ENCODE measurements at places on chromosomes 3 and 15.

- DNase-seq = no peak
Observed at GRCh38 chr3:193947596-193947995, 188.4 kb upstream of the HES1 start.

DNA sequence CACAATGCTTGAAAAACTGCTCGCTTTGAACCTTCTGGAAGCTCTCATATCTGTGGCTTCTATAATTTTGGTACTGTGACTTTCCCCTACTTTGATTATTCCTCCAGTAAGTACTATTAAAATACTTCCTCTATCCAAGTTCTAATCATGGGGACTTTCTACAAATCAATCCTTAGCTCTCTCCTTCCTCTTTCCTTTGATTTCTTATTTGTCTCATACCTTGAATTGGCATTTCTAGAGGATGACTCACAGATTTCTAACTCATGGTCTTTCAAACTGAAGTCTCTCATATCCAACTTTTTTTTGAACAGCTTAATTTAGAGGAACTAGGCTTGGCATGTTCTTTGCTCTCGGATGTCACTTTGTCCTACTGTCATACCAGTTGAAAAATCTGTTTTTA is 241.8 kb downstream of the TBC1D5 start:
- DNase-seq = peak; percentile 38

- no peak for DNase-seq
Observed at GRCh38 chr15:91146728-91147127, 46.7 kb downstream of the SV2B start.

- DNase-seq = no peak
Observed at GRCh38 chr3:14440168-14440518, 37.7 kb downstream of the SLC6A6 start.

DNA sequence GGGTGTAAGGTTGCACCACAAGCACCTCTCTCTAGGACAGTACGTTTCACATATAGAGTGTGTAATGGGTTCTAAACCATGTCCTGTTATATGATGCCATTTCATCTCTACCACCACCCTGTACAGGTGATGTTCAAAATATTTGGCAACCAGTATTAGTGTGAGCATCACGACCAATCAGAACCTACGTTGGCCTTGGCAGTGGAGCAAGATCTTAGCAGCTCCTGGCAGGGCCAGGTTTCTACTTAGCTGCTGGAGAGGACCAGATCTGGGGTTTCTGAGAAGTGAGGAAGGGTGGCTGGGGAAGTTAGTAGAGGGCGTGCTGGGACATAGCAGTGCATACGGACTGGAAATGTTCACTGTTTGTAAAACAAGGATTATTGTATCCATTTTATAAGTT is 23.1 kb upstream of the MITF start:
- peak; percentile 16 for DNase-seq

DNA sequence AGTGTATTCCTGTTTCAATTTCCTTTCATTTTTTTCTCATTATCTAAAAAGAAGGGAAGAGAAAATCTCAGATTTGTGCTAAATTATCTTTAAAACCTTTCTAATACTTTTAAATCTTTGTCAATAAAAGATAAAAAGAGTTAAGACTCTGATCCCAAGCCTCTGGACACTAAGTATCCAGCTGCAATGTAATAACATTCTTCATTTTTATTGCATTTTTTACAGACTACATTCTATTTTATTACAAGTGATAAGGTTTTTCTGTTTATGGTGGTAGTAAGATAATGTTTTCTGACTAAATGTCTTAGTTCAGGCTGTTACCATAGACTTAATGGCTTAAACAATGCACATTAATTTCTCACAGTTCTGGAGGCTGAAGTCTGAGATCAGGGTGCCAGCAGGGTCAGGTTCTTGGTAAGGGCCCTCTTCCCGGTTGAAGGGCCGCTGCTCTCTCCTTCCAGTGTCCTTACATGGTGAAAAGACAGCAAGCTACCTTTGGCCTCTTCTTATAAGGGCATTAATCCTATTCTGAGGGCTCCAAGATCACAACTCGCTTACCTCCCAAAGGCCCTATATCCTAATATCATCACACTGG is 19.7 kb downstream of the KCNAB1 start:
- DNase-seq = no peak

- DNase-seq = peak; percentile 86
Observed at GRCh38 chr3:115245438-115245837, 98.3 kb upstream of the ZBTB20 start.

GRCh38 chr15:77670558-77671361 is 38.0 kb upstream of the LINGO1 start:
- no peak for DNase-seq

GRCh38 chr15:75201616-75202250 is at the start of gene C15orf39:
Gene C15orf39, plus strand, starts transcription at chr15:75201882. Its CDS starts 4,167 bp downstream, at chr15:75206049.
- peak; percentile 64 for DNase-seq

DNA sequence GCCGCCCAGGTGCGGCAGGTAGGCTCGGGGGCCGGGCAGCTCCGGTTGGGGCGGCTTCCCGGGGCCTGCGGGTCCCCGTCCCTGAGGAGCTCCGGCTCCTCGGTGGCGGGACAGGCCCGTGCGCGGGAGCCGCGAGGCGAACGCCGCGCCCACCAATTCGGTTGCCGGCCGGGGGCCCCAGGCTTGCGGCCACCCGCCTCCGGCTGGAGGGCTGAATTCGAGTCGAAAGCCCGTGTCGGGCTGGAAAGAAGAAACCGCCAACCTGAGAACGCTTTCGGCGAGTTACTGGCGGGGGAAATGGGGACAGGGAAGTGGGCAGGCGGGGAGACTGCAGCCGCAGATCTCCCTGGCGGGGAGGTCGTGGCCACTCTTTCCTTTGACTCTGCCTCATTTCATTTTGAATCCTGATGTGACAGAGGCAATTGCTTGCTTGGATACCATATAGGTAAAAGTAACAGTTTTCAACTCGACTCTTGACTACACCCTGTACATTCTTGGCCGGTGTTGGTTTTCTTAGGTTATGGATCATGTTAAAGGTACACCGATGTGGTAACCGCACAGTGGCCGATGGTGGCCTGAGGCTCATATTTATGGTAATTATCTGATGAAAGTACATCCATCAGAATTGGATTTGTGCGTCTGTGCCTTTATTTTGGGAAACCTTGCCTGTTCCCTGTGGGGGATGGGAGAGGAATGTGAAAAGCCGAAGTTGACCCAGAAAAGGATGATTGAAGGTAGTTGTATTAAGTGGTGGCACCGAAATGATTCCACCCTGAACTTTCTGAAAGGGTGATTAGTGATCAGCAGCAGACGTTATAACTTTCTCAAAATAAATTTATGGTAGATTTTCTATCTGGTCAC is 1.7 kb downstream of the B3GNT5 start:
- DNase-seq = peak; percentile 22

DNA sequence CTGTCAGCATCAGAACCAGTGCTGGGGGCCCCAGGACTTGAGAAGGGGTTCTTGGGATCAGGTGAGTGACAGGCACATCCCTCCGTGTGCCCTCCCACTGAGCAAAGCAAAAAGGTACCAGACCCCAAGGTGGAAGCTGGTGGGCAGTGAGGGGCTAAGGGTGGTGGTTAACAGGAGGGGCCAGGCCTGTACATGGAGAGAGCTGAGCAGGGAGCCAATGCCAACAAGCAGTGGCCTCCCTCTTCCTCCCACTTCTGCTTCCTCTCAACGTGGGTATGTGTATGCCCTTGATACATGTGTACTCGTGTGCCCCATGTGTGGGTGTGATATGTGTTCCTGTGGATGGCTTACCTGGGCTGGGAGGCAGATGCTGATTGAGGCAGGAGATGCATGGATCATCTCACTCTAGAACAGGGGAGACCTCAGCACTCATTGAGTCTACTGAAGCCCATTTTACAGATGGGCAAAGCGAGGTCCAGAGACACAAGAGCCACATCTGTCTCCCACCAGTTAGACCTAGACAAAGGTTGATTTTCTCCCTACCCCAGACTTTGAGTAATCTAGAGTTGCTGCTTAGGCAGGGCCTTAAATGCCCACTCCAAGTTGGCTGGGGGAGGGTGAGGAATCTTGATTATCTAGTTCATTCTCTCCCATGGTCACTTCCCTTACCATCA is 945 bp downstream of the VIPR1 start:
- DNase-seq = no peak

DNA sequence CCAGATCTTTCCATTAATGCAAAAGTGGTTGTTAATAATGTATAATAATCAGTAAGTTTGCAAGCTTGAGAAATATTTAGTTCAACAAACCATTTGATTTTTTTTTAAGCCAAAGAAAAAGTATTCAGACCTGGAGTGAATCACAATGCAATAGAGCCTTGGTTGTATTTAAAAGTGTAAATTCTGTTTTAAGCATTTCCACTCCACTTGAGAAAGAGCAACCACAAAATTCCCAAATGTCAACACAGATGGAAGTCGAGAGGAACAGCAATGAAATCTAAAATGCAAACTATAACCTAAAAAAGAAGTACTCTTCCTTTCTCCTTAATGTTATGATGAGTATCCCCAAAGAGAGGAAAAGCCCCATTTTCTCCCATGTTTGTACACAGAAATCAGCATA is 20.2 kb downstream of the GBE1 start:
- DNase-seq = peak; percentile 55

- peak; percentile 65 for DNase-seq
Observed at GRCh38 chr3:10189557-10190354, 25.0 kb downstream of the IRAK2 start.

DNA sequence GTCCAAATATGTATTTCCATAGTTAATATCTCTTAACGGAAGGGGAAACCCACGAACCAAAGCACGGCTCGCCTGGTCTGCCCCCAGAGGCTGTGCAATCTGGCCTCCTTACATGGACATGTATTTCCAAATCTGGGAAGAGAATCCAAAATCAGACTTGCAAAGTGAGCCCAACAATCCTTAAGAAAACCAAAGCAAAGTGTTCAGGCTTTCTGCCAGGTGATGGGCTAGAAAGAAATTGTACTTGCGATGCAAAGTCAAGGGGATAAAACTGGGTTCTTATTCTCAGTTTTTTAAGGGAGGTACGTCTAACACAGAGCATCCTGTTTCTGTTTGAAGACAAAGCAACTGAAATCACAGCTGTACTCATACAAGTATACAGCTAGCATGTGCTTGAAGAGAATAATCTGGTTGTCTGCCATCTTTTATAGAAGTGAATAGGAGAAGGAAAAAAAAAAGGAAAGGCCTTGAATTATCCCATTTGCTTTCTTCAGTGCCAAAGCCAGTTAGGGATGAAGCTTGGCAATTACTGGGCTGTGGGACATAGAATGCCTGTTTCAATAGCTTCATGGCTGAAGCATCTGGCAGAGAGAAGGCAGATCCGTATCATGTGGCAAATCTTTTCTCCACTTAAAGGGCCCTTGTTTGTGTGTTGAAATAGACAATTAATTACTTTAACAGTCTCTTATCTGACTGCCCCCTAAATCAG is 48.4 kb downstream of the LRIG1 start:
- DNase-seq = no peak

DNA sequence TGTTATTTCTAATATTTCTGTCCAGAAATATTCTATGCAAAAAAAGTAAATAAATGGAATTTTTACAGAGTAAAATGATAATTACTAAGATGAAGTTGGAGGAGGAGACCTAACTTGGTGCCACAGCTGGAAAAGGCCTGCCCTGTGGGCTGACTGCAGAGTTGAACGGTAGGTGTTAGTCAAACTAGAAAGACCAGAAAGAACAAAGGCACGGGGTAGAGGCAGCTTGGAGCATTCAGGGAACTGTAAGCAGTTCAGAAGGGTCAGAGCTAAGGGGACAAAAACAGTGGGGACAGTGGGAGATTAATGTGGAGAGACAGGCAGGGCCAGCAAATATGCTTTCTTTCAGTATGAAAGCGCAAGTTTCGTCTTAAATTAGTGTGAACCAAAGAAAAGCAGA is 39.3 kb upstream of the PTPRG start:
- DNase-seq = no peak

- no peak for DNase-seq
Observed at GRCh38 chr3:171353423-171353822, 106.8 kb downstream of the TNIK start.

- peak; percentile 28 for DNase-seq
Observed at GRCh38 chr3:52507359-52507758, 12.2 kb downstream of the STAB1 start.

- peak; percentile 84 for DNase-seq
Observed at GRCh38 chr15:57213862-57214261, 162.4 kb upstream of the CGNL1 start.

DNA sequence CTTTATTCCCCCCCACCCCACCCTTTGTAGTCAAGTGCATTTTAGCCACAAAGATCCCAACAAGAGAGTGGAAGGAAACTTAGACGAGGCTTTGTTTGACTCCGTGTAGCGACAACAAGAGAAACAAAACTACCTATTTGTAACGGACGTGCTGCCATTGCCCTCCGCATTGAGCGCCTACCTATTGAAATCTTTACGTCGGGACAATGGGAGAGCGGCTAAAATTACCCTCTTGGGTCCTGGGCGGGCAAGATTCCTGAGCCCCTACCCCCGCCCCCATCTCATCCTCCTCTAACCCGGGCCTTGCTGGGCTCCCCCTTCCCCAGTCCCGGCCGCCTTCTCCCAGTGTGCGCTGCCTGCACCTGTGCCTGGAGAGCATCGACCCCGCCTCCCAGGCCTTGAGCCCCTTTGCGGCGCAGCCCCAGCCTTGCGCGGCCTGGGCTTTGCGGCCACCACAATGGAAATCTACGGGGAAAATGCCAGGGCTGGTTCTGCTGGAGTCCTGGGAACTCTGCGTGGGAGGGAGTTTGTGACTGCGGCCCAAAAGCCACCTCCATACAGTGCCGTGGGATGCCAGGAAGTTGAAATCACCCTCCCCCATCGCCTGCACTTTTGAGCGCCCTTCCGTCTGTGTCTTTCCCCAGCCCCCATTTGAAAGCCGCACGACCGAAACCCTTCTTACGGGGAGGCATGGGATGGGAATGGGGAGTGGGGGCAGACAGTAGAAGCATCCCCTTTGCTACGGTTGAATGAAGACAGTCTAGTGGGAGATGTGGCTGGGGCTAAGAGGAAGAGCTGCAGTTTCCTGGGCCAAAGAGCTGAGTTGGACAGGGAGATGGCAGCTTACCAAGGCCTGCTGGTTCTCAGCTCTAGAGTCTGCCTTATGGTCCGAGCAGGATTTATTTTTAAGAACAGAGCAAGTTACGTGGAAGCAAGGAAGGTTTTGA is 1.1 kb upstream of the SOX2 start:
- no peak for DNase-seq

GRCh38 chr3:87426918-87427317 is 150.5 kb upstream of the POU1F1 start:
- no peak for DNase-seq

- DNase-seq = no peak
Observed at GRCh38 chr3:37315669-37316068, 141.3 kb upstream of the LRRFIP2 start.

GRCh38 chr15:76239786-76240185 is 71.5 kb downstream of the ETFA start:
- no peak for DNase-seq

DNA sequence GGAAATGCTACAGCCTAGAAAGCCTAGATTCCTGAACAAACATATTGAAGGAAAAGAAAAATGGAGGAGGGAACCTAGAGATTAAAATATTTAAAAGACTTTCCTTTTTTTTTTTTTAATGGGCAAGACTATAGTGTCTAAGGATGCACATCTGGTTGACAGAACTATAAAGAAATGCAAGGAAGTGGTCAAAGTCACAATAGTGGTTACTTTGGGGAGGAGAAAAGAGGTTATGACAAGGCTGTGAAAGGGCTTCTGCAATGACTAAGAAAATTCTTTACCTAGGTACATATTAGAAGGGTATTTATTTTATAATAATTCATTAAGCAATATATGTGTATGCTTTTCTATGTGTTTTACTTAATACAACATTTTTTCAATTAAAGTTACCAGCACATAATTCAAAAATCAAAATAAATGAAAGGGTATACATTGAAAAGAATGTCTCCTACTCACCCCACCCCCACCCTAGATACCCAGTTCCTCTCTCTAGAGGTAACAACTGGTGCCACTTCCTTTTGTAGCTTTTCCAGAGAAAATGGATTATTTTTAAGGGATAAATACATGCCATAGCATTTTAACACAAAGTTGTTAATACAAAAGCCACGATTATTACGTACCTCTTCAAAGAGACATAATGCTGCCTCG is 70.1 kb downstream of the HERC1 start:
- peak; percentile 16 for DNase-seq

Measured in choroid plexus epithelial cell (primary cell).